ENCODE measurements at places on chromosomes 6 and 20.

GRCh38 chr6:45438849-45439406, 61.2 kb upstream of the SUPT3H start:
- no peak for DNase-seq

DNA sequence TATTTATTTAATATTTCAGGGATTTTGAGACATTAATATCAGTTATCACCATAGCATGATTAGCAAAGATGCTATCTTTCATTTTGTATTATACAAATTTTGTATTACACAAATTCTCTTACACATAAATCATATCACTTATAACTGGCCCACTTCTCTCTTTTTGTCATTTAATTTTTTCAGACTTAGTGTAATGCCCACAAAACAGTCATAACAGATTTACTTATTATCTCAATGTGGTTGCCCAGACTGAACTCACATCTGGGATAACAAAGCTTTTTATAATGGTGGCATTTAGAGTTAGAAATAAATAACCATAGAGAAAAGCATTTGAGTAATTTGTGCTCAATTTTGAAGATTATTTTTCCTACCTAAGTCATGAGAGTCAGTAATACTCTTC, 148.3 kb downstream of the TFAP2B start:
- DNase-seq, result no peak

DNA sequence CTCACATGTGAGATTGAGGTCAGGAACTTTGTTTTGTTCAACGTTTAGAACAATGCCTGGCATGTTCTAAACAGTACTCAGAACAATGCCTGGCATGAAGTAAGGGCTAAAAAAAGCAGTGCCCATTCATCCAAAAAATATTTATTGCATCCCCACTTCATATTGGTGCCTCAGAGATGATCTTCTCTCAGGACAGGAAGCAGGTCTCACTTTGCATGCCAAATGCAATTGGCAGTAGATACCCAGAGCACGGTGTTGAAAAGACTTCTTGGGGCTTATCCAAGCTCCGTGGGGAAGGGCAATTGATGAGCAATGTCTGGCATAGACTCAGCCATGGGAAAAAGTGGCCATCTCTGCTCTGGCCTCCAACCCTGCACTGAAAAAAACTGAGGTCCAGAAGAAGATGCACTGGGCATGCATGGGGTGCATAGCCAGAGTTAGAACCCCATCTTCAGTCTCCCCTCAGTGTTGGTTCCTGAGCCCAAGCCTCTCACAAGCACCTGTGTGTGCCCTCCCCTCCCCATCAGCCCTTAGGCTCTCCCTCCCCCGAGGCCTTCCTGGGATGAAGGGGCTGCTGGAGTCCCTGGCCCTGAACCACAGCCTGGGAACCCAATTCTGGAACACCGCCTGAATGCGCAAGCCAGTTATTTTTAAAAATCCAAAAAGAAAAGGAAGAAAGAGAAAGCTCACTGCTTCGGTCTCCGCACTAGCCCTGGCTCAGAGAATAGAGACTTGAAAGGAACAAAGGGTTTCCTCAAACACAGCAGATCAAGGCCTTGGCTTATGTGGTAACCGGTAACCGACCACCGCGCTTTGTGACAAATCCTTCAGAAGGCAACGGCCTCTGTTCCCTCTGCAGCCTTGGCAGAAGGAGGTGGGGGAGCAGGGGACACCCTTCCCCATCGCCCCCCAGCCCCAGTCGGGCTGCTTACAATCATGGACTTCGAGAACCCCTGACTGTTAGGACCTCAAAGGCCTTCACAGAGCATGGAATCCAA, 78.5 kb upstream of the SIRPA start:
- no peak for DNase-seq

GRCh38 chr6:38796850-38797249, 81.7 kb downstream of the DNAH8 start:
- no peak for DNase-seq

GRCh38 chr6:36135053-36135731, 4.9 kb downstream of the MAPK13 start:
- DNase-seq, result no peak

DNA sequence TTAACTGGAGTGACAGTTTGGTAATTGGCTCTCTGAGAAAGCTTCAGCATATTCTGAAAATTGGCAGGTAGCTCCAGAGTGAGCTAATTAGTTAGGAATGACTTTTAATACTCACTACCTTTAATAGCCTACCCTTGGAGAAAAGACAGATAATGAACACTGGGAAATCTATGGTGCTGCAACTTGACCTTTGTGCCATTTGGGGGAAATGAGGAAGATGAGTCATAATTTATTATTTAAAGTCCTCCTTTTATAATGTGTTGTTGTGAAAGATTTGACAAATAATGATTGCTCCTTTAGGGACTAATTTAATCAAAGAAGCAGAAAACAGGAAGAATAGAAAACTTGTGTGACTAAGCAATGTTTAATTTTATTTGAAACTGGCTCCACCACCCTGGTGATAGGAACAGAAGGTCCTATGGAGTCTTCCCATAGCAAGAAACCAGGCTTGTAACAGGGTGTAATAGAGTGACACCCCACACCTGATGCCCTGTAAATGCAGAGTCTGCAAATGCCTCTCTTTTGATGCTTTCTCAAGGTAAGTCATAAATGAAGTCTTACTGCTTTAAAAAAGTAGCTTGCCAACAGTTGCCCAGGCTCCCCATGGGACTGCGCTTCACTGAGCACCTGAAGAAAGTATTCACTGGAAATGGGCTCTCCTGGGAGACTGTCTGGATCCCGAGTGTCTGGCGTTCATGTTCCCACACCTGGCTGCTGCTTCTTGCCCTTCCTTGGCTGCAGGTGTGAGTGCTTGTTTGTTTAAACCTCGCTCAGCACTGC, 134.4 kb downstream of the LRRC1 start:
- DNase-seq, result no peak

DNA sequence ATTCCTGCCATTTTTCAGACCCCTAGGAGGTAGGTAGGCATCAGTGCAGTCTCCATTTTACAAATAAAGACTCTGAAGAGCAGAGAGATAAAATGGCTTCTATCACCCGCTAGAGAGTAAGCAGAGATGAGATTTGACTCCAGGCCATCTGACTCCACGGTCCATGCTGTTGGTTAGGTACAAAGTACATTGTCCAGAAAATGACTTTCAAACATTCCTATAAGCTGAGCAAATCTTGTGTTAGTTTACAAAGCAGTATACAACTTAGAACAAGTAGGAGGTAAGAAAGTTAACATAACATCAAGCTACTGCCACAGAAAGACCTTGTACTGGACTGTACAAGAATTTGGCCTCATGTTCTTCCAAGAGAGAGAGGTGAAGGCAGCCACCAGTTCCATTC, 14.9 kb downstream of the BTN1A1 start:
- no peak for DNase-seq

DNA sequence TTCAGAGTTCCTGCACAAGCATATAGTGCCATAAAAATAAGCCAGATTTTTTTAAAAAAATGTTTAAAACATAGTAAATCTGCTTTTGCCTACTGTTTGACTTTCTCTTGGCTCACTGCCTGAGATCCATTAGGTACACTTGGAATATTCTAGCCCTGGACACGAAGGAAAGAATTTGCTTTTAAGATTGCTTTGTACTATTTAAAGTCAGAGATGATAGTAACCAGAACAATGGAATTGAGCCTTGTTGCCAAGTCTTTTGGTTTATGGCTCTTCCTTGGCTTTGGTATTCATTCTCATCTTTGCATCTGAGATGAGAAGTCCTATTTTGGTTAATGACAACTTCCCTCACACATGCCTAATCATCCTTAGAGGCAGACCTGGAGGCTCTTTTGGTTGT, 32.4 kb downstream of the CNR1 start:
- no peak for DNase-seq

DNA sequence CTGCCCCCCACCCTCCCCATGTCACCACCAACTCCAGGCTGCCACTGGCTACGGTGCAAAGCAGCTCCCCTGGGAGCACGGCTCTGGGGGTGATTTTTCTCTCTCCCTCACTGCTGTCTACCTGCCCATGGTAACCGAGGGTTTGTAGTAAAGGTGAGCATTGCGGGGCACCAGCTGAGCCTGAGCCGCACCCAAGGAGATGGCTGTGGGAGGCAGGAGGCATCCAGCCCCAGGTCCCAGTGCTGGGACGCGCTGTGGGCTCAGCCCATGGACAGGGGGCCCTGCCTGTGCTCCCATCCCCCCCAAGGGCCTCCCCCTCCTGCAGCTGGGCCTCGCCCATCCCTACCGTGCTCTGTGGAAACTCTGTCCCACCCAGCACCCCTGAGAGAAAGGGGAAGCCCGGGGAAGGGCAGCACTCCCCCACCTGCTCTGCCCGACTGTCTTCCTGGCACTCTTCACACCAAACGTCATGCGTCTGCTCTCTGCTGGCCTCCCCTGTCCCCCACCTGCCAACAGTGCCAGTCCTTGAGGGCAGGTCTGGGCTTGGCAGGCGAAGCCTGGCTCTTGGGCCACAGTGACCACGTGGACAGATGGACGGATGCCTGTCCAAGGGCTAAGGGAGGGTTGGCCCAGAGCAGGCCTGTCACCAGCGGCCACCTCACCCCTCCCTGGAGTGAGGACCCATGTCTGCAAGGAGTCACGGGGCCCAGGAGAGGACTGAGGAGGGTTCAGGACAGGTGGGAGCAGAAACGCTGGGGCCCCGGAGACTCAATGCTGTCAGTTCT, 3.8 kb upstream of the CHRNA4 start:
- no peak for DNase-seq

DNA sequence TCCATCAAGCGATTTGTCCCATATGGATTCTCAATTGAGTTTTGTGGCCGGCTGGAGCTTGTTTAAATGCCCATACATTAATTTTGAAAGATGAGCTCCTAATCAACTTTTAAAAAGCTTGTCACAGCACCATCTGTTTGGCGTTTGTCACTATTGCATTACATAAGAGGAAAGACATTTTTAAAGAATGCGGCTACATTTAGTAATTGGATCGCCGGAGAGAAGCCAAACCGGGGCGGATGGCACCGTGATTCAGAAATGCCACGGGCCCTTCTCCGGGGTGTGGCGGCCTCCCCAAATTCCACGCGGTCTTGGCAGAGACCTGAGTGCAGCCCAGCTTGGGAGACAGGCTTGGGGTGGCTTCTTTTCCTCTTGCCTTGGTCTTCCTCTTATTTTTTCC, 67.7 kb upstream of the ZNFX1 start:
- no peak for DNase-seq

DNA sequence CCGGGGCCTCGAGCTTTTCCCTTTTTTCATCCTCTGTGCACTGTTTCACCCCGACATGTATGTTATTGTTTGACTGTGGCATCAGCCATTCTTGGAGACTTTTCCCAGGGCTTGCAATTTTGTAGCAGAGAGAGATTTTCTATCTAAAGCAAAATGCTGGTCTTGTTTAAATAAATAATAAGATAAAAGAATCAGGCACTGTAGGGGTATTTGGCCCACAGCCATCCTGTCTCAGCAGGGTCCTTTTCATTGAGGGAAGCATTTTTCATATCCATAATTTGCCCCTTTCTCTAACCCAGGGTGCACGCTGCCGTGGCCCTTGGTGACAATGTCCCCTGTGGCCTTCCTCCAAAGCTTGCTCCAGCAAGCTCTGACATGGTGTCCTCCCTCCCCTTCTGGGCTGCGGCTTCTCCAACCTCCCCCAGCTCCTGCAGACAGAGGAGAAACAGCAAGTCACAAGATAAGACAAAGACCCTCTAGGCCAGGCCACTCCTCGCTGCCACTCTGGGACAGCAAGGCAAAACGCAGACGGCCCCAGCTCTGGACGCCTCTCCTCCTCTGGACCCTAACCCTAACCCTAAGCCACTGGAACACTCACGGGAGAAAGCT, 117.6 kb downstream of the MYLK4 start:
- no peak for DNase-seq

GRCh38 chr20:46688151-46689081, 828 bp downstream of the TP53RK start:
- DNase-seq, result no peak

DNA sequence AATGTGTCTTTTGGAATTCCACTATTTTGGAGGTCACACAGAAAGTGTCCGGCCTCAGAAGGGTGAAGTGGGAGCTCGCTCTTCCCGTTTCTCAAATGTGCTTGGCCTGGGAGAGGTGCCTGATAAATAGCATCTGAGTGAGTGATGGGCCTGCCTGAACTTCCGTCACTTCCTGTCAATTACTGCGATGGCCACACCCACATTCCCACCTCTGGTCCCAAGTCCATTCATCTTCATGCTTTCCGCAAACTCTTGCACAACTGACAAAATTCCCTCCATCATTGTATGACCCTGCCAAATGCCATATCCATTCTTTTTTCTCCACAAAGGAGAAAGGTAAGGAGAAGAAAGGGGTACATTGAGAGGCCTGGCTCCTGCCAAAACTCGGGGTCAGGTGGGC, 169.0 kb downstream of the QKI start:
- no peak for DNase-seq

GRCh38 chr6:40764726-40765125, 177.6 kb upstream of the LRFN2 start:
- no peak for DNase-seq

DNA sequence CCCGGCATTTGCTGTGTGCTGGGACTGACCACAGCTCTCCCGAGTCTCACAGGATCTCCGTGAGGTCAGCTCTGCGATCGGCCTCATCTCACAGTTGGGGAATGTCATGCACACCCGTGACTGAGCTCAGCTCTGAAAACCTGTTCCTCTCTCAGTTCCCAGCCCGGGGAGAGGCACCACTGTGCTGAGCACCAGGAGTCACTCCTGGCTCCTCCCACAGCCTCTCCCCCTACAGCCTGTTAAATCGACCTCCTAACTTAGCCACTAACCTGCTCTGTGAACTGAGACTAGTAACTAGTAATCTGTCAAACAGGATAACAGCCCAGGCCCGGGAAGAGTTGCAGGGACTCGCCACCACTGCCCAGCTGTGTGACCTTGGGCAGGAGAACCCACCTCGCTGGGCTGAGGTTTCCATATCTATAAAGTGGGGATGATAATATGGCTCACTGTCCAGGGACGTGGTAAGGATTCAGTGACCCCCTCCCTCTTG, 20.1 kb upstream of the NOL4L start:
- DNase-seq, result no peak

GRCh38 chr6:168319279-168320111, at the start of gene DACT2:
TSS of gene DACT2 (minus strand) at chr6:168319777. CDS start at chr6:168319633, 144 bp downstream.
- no peak for DNase-seq

- DNase-seq, result no peak
Measured at GRCh38 chr6:20879526-20879925, 345.3 kb downstream of the CDKAL1 start.

DNA sequence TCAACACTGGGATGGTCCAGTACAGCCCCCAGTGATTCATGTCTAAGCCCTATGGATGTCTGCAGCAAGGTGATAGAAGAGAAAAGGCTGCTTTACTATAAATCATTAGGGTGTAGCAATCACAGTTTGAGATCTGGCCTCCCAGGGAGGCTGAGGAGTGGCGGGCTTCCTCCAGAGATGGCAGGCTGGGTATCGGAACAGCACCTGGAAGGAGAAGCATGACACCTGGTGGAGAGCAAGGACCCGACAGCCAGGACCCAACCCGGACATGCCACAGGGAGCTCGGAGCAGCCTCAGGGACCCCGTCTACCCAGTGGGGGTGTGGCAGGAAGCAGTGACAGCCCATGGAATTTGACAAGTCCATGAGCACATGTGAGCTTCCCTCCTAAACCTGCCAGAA, 114.8 kb upstream of the CD93 start:
- DNase-seq, result no peak

- DNase-seq, result no peak
Measured at GRCh38 chr6:20979076-20979475, 444.8 kb downstream of the CDKAL1 start.

Data from CD4-positive, CD25-positive, alpha-beta regulatory T cell (primary cell).